CD4-positive, alpha-beta T cell (primary cell): ENCODE measurements at places on chromosomes 16 and 17.

GRCh38 chr17:80503921-80504320 is 27.5 kb upstream of the NPTX1 start:
- DNase-seq: no peak

GRCh38 chr16:68936736-68937631 is 93.7 kb downstream of the TANGO6 start:
- DNase-seq: no peak

DNA sequence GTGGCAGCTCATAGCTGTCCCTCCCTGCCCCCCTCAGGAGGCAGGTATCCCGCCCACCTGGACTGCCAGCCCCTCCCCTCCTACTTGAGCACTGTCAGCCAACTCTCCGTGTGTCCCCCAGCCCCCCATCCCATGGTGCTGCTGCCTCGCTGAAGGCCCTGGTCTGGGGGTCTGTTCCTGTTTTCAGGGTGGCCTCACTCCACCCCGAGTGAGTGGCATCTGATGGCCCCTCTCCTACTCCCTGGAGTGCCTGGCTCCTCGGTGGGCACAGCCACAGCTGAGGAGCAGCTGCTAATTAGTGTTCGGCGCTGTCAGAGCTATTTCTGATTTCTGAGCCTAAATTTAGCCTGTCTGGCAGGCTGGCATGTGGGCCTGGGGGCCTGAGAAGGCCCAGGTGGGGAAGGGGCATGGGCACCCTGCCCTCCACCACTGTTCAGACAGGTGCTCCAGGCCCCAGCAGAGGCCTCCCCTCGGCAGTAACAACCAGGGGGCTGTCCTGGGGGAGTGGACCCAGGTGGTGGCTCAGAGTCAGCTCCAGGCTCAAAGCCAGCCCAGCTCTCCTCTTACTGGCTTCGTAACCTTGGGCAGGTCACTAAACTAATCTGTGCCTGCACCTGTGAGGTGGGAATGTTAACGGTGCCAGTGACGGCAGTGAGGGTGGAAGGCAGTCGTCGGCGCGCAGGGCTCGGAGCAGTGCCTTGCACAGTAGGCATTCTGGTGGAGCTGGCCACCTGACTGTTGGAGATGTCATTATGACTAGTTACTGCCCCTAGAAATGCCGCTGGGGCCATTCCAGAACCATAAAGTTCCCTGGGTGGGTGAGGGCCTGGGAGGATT is 6.5 kb downstream of the FMNL1 start:
- peak; percentile 60 for DNase-seq

- no peak for DNase-seq
Observed at GRCh38 chr17:77303620-77304019, 162.9 kb downstream of the SEC14L1 start.

GRCh38 chr16:15041271-15042004 is 14.4 kb downstream of the NTAN1 start:
- no peak for DNase-seq

DNA sequence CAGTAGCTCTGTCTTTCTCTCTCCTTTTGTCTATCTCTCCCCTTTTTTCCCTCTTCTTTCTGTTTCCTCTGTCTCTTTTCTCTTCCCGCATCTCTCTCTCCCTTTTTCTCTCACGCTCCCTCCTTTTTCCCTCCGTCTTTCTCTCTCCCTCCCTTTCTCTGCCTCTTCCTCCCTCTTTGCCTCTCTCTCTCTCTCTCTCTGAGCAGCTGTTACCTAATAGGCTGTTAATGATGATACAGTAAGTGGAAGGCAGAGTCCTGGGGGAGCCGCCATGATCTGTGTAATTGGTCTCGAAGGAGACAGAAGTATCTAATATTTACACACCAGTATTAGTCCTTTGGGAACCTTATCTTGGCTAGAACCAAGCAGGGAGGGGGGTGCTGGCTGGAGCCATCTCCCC is 136.1 kb upstream of the CIBAR2 start:
- DNase-seq: no peak

DNA sequence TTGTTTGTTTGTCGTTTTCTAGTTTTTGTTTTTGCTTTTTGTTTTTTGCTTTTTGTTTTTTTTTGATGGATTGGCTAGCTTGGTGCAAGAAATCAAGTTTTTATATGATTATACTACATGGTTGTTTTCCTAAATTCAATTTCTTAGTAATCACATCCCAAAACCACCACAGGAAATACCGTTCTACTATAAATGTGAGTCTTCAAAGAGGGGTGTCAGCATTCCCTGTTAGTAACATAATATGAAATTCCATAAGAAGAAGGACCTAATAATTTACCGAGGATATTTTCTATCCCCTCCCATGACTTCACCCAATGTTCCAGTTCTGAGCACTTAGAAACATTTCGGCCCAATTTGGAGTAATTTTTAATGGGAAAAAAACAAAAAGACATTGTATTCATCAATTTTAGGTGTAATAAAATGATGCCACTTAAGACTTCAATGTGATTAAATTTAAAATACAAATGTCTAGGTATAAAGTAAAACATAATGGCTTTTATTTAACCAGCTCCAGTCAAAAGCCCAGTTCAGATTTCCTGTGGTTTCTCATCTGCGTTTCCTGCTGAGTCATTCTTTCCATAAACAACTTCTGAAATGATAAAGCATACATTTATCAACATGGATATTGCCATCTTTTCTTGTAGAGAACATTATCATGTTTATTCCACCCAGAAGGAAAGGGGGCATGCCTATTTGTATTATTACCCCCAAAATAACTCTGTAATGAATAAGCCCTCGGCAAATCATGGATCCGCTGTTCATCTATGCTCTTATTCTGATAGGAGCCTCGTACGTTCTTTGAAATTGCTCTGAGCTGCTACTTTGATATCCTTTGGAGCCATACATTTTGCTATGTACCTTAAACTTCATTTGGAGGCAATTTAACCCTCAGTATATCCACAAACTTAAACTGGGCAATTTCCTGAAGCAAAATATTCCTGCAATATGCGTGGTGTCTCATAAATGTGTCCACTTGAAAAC is 28.1 kb downstream of the HSBP1 start:
- no peak for DNase-seq

GRCh38 chr16:84643180-84643583 is 5.1 kb upstream of the KLHL36 start:
- DNase-seq: no peak

GRCh38 chr17:69069226-69069750 is 8.6 kb upstream of the ABCA9 start:
- no peak for DNase-seq

DNA sequence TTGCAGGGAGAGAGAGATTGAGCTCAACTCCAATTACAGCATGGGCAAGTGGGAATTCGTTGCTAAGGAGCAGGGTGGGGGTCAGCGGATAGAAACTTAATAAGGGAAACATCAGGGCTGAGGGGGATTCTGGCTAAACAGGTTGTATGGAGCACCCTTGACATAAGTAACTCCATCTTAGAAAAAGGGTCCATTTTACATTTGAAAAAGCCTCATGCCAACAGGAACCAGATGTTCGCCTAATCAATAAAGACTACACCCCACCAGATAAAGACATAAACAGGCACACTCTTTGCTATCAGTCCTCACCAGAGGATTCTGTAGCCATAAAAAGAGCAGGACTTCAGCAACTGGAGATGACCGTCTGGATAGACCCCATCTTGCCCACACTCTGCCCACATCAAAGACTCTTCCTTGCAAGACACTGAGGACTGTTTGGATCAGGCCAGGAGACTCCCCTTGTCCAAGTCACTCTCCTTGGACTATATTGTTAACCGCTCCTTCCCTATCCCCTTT is 1.6 kb upstream of the LRRC75A start:
- no peak for DNase-seq

GRCh38 chr17:50157891-50158290 is 7.4 kb upstream of the PPP1R9B start:
- DNase-seq: no peak

DNA sequence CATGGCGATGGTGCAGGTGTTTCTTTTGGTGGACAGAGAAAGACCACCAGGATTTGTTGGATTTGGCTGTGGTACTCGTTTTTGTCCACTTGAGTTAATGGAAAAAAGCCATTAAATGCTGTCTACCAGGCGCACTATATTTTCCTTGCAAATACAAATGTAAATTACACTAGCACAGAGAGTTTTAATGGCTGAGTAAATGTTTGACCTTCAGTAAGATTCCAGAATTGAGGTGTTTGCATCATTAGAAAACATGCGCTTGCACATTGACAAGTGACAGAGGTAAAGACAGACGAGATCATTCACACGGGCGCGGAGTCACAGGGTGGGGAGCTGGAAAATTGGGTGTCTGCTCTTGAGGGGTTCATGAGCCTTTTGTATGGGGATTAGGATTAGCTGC is 53.5 kb upstream of the AKTIP start:
- no peak for DNase-seq

DNA sequence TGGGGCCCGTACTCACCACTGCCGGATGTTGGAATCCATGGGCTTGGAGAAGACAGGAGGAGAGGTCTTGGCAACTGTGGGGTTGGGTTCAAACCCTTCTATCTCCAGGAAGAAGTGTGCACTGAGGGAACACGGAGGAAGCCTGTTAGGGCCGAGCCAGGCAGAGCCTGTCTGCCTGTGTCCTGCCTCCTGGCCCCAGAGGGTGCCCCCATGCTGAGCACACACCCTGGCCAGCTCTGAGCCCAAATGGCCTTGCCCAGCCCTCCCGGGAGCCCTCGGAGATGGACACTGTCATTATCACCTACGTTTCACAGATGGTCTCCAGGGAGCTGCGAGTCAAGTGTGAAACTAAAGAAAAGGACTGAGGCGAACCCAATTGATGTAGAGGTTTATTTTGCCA is 12.5 kb downstream of the TRPV3 start:
- no peak for DNase-seq

DNA sequence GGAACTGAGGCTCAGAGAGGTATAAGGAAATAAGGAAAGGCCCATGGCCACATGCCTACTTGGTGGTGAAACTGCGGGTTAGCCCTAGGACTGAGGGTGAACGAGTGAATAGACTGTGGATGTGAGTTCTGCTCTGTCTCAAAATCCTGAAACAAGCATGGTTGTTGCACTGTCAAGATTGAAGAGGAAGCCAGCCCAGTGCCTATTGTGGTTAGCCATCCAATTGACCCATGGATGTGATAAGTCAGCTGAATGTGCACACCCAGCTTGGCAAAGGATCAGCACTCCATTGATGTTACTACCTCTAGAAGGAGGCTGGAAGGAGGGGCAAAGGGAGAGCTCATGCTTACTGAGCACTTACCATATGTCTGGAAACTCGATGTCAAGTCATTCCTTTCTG is 4.5 kb downstream of the TMEM114 start:
- no peak for DNase-seq

DNA sequence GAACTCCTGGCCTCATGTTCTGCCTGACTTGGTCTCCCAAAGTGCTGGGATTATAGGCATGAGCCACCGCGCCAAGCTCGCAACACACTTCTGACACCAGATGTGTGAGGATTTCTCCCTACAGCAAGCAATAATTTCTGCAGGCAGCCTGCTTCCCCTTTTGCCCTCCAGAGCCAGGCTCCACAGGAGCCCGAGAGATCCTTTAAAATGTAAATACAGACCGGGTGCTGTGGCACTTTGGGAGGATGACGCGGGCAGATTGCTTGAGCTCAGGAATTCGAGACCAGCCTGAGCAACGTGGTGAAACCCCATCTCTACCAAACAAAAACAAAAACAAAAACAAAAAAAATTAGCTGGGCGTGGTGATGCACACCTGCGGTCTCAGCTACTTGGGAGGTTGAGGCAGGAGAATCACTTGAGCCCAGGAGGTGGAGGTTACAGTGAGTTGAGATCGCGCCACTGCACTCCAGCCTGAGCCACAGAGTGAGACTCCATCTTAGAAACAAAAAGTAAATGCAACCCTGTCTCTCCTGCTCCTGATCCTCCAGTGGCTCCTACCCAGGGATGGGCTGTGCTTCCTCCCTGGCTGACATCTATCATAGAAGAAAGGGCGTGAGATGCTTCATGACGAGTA is 14.7 kb downstream of the C16orf96 start:
- DNase-seq: no peak

- no peak for DNase-seq
Observed at GRCh38 chr17:78485290-78486168, 91.7 kb downstream of the DNAH17 start.

- DNase-seq: no peak
Observed at GRCh38 chr17:6334386-6334785, 100.5 kb downstream of the AIPL1 start.

GRCh38 chr17:55677446-55677845 is 45.2 kb downstream of the TMEM100 start:
- DNase-seq: no peak

GRCh38 chr17:18980682-18981334 is 23.8 kb downstream of the FAM83G start:
- no peak for DNase-seq
